ENCODE measurements at places on chromosomes 7 and 10.
A peak's percentile ranks its signal among the peaks of the same experiment; 100 is the strongest.

- DNase-seq = no peak
Measured at GRCh38 chr7:50727072-50727471, 55.6 kb downstream of the GRB10 start.

GRCh38 chr10:96509017-96509641 lies 4.6 kb downstream of the TLL2 start:
- DNase-seq = no peak

- DNase-seq = peak; percentile 65
Measured at GRCh38 chr7:74604326-74605020, 53.0 kb upstream of the GTF2I start.

GRCh38 chr7:83751217-83751616 lies 102.3 kb upstream of the SEMA3E start:
- no peak for DNase-seq

GRCh38 chr10:103692952-103693811 lies 162.2 kb downstream of the SH3PXD2A start:
- no peak for DNase-seq

DNA sequence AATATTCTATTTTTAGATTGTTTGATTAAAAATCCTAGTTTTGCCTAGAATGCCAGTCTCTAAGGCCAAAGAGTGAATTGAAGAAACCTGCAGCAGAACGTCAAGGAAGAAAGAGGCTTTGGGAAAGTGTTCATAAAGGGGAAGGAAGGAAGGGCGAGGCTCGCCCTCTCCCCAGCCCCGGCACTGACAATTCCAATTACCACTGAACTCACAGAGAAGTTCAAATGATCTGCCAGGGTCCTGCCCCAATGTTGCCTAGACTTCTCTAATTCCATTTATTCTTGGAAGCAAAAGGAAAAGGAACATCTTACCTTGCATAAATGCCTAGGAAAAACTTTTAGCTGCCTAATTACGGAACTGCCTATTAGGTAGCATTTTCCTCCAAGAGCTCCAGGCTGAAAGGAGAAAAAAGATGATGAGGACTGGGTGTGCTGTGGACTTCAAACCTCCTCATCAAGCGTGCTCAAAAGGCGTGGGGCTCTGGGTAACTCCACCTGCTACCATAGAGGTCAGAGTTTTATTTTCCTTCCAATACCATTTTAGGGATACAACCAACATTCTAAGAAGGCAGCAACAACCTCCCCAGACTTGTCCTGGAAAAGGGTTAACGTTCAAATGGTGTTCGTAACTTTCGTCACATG lies 134.5 kb downstream of the PKD1L1 start:
- DNase-seq = no peak

DNA sequence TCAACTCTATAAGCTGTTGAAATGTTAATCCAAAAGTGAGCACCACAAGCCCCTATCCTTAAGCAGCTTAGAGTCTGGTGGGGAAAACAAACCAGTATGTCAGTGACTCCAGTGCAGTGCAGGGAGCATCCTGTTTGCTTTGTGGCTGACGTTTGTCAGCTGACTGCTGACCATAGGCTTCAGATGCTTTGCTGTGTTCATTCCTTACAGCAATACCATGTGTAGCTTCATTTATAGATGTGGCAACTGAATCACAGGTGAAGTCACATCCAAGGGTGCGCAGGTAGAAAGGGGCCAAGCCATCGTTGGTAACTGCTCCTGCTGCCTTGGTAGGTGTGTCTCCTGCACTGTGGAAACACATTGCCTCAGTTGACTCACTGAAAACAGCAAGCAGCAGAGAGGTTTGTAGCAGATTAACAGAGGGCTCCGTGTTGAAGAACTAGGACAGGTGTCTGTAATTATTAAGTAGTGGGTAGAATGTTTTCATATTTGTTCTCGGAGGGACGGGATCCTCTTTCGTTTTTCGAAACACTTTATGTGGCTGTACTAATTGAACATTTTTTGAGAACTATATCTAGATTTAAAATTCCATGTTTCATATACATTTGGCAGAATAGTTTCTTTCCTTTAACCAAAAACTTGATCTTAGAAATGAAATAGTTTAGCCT lies 2.0 kb downstream of the INSIG1 start:
- DNase-seq = peak; percentile 67

DNA sequence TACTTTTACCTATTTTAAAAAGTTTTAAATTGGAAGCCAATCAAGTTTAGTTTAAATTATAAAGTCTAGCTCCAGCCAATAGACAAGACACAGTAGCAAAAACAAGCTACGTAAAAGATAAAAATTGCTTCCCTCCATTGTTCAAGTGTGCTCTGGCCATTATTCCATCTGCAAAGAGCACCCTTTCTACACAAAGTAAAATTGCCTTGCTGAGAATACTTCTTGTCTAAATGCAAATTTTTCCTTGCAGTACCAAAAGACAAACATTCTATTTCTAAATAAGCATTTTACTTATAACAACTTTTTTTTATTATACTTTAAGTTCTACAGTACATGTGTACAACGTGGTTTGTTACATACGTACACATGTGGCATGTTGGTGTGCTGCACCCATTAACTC lies 75.9 kb upstream of the ZNF746 start:
- no peak for DNase-seq

- DNase-seq = no peak
Measured at GRCh38 chr7:145219461-145219860, 383.6 kb upstream of the TPK1 start.

GRCh38 chr7:107836237-107837144 lies 33.5 kb upstream of the SLC26A3 start:
- DNase-seq = peak; percentile 85

- DNase-seq = no peak
Measured at GRCh38 chr10:103731609-103732270, 123.6 kb downstream of the SH3PXD2A start.

DNA sequence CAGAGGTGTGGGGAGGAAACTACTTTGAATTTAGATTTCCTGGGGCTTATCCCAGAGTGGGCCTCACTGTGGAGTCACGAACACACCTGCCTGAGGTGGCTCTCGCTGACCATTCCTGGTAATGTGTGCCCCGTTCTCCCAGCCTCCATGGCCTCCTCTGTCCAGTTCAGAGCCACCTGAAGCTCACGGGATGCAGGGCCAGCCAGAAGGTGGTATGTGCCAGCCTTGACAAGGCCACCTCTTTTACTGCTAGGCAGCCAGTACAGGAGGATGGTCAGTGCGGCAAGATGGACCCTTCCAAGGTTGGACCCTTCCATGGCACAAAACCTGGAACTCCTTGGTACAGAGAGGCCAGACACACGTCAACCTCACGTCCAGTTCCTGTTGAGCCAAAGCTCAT lies 210.3 kb downstream of the DNAJB6 start:
- DNase-seq = no peak

- DNase-seq = no peak
Measured at GRCh38 chr10:48536916-48537890, 67.7 kb downstream of the ARHGAP22 start.

- no peak for DNase-seq
Measured at GRCh38 chr7:113996405-113996804, 77.6 kb upstream of the PPP1R3A start.

GRCh38 chr10:74585231-74586087 lies 240.9 kb upstream of the KAT6B start:
- DNase-seq = no peak

- no peak for DNase-seq
Measured at GRCh38 chr10:120278069-120278468, 179.0 kb upstream of the PLPP4 start.

- no peak for DNase-seq
Measured at GRCh38 chr10:6474871-6475270, 105.2 kb downstream of the PRKCQ start.

DNA sequence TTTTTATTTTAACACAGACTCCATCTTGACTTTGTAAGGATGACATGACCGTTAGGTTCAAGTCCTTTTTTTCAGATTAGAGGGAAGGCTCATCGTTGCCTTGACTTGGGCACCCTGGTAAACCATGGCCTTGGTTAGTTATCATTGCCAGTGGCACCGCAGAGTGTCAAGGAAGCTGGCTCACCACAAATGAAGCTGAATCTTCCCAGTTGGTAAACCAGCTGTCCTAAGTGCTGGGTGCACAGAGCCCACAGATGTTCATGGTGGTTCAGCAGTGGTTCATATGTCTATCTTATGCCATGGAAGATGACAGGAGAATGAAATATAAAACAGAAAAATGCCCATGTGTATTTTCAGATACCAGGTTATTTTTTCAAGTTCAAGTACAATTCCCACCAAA lies 273.6 kb downstream of the PLXDC2 start:
- DNase-seq = no peak

- no peak for DNase-seq
Measured at GRCh38 chr10:33398796-33399195, 64.3 kb upstream of the NRP1 start.

DNA sequence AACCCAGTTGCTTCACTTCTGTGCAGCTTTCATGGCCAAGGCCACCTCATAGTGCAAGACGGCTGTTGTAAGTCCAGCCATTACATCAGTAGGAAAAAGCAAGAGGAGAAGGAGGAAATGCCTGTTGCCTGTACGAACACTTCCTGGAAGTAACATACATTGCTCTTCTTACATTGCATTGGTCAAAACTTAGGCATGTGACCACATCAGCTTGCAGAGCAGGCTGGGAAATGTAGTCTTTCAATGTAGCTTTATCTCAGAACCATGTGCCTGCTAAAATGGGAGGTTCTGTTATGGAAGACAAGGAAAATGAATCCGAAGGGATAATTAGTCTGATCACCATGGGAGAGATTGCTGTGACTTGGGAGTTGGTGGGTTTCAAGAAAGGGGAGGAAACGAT lies 4.3 kb downstream of the SLC29A3 start:
- peak; percentile 10 for DNase-seq

GRCh38 chr10:127447197-127447596 lies 101.9 kb upstream of the NPS start:
- no peak for DNase-seq

DNA sequence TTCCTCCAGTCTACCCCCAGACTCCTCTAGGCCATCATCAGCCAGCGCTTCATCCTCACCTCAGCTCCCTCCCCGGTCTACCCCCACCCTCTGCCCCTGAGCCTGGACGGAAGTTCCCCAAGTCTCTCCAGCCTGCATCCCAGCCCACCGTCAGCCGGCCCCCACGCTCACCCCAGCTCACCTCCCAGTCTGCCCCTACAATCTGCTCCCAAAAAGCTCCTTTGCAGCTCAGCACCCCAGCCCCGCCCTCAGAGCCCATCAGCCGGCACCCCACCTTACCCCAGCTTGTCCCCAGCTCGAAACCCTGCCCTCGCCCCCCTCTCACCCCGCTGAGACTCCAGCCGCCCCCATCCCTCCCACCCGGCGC lies 322 bp upstream of the RAMP3 start:
- no peak for DNase-seq

DNA sequence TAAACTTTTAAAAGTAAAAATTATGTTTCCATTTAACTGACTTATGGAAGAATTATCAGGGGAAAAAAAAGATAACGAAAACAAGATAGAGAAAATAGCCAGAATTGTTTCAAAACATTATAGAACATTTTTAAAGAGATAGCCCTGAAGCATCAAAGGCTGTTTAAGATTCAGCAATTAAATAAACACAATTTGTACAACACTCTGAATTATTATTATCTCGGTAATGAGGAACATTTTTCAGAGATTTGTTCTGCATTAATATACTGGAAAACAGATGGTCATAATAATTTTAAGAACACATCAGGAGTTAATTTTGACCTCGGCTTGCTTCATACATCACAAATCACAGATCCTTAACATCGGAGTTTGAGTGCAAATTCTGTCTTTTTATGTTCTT lies 643.8 kb downstream of the SORCS1 start:
- no peak for DNase-seq

DNA sequence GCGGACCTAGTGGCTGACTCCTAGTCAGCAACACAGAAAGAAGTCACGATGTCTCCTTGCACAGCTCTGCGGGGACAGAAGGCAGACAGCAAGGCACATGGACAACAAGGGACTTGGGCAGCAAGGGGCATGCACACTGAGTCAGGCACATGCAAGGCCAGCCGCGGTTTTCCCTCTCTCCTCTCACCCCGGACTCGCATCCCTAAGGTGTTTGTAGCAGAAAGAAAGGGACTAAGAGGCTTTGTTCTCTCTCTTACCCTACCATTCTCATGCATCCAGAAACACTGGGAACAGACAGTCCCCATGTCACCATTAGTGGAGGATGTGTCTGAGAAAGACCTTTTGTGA lies 193.3 kb upstream of the PHF14 start:
- no peak for DNase-seq

DNA sequence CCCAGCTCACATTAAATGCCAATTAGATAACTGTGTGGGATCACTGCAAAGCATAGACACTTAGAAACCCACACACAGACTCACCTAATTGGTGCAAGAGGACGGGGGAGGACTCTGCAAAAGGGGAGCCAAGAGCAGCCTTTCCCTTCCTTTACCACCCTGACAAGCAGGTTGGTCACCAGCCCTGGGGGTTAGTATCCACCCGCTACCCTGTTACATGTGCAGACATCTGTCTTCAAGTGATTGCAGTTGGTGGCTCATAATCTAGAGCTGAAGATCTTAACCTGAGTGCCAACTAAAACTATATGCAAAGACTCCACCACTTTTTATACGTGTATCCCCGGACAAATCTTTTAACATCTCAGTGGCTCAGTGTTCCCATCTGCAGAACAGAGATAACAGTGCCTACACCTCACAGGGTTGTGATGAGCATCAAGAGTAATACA lies 56.9 kb downstream of the SORBS1 start:
- peak; percentile 76 for DNase-seq

- no peak for DNase-seq
Measured at GRCh38 chr10:87598700-87599099, 61.0 kb upstream of the PAPSS2 start.
